Activated CD8-positive, alpha-beta T cell treated with anti-CD3 and anti-CD28 coated beads for 36 hours (primary cell): ENCODE measurements at places on chromosomes 7 and 10. TPM values are rescaled to one million over a fixed set of nuclear protein-coding genes. Genes with fewer than 3 reads are reported as not detected.

GRCh38 chr10:128704716-128705115 lies 578.5 kb upstream of the MKI67 start:
- H3K4me1 ChIP-seq: no peaks in the 10 kb centered on the region
- no peak overlapping the region for H3K27ac ChIP-seq
- no peak overlapping the region for H3K4me3 ChIP-seq
- H3K27me3 ChIP-seq: peaks cover 2% of the 10 kb centered on the region

- H3K27me3 ChIP-seq: peaks cover 7% of the 10 kb centered on the region
- no peak overlapping the region for H3K4me3 ChIP-seq
- DNase-seq: no peak
- no peaks in the 10 kb centered on the region for H3K4me1 ChIP-seq
- H3K27ac ChIP-seq: no peak overlapping the region
These were observed 81.8 kb upstream of the CDCA7L start for GRCh38 chr7:22027475-22027874.

DNA sequence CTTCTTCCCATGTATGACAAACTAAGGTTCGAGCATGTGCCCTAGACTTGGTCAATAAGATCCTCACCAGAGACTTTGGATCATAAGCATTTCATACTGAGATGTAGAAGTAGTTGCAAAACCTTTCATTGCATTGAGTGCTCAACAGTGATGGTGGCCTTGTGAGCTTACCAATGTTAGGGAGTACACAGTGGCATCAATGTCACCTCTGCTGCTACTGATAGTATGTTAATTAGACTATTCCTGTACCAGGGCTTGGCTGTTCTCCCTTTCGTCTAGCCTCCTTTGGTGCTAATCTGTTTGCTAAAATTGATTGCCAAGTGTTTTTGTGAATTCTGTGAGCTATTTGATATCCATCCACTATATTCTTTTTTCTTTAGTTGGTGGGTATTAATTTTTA lies 264.5 kb upstream of the SEMA3C start:
- H3K36me3 ChIP-seq: no peaks in the 10 kb centered on the region
- H3K4me1 ChIP-seq: no peaks in the 10 kb centered on the region
- H3K4me3 ChIP-seq: no peak overlapping the region

DNA sequence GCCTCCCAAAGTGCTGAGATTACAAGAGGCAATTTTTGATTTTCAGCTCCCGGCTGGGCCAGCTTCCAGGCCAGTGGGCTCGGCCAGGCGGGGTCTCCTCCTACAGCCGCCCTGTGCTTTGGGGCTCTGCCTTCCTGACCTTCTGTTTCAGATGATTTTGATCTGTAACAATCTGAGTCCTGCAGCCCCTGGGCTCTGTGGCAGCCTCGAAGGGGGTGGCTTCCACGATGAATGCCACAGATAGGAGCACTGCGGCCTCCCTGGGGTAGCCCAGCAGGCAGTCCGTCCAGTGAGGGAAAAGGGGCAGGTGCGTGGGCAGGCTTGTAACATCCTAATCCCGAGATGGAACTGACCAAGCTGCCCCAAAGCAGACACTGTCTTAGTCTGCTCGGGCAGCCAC lies 177.5 kb downstream of the DNAJB6 start:
- peaks cover 2% of the 10 kb centered on the region for H3K27me3 ChIP-seq
- no peak for DNase-seq
- no peak overlapping the region for H3K4me3 ChIP-seq
- no peaks in the 10 kb centered on the region for H3K36me3 ChIP-seq
- no peak overlapping the region for H3K27ac ChIP-seq

- no peaks in the 10 kb centered on the region for H3K4me1 ChIP-seq
- H3K27ac ChIP-seq: no peak overlapping the region
- H3K27me3 ChIP-seq: no peaks in the 10 kb centered on the region
- H3K4me3 ChIP-seq: no peak overlapping the region
- DNase-seq: no peak
These were observed 43.4 kb downstream of the CAMK2B start for GRCh38 chr7:44281811-44282600.

GRCh38 chr10:43794181-43794815 lies 145.6 kb upstream of the ZNF32 start:
- no peak overlapping the region for H3K27ac ChIP-seq
- H3K36me3 ChIP-seq: no peaks in the 10 kb centered on the region
- H3K4me1 ChIP-seq: no peaks in the 10 kb centered on the region

Gene CDHR1
- 1.8 TPM for total RNA-seq

Gene VPS37D
- total RNA-seq: 0.87 TPM

Gene TMEM196
- total RNA-seq: not detected

Gene IFIT1B
- total RNA-seq: not detected

Gene FXYD4
- total RNA-seq: not detected

Gene RARRES2
- not detected for total RNA-seq

Gene MEOX2
- not detected for total RNA-seq

Gene MARVELD1
- 2.9 TPM for total RNA-seq

Gene GHITM
- total RNA-seq: 198 TPM

Gene TEX47
- total RNA-seq: not detected
